ENCODE measurements at places on chromosomes 1 and 21.

- DNase-seq = no peak
Measured at GRCh38 chr21:43371786-43372185, 55.1 kb downstream of the SIK1 start.

DNA sequence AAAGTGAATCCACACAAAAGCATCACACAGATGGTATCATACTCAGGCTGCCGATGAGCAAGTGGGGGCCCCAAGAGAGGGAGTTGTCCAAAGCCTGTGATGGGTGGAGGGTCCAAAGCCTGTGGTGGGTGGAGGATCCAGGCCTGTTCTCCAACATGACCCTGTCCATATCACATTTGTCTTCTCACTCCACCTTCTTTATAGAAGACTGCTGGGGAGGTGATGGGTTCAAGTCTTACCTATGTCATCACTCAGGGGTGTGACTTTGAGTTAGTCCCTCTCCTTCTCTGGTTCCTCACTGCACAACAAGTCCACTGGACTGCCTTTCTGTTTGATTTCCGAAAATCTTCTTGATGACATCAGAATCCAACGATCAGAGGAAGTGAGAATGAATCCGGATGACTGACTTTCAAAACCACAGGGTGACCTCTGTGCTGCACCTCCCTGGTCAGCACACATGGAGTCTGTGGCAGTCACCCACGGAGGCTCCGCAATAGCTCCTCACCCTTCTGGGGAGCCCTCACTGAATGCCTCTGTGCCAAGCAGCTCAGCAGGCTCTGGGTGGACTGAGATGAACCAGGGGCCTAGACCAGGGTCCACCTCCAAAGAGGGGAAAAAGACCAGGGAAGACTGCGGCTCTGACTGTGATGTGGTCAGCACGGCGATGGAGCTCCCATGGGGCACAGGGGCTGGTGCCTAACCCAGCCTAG, 166.8 kb downstream of the HIVEP3 start:
- no peak for DNase-seq

DNA sequence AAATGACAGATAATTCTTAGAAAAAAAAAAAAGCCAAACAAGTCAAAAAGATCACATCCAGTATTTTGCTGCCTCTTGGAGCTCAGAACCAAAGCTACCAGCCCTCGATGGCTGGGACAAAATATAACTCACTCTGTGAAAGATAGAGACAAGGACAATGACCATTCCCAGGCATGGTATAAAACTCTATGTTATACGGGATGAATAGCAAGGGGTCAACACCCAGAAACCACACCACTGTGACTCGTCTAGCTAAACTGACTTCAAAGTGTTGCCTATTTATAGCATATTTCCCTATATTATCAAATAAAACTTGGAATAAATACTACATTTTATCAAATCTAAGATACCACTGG, 10.1 kb downstream of the TMEM63A start:
- DNase-seq = no peak

GRCh38 chr1:201954263-201955008, 867 bp upstream of the TIMM17A start:
- DNase-seq = peak; percentile 10

DNA sequence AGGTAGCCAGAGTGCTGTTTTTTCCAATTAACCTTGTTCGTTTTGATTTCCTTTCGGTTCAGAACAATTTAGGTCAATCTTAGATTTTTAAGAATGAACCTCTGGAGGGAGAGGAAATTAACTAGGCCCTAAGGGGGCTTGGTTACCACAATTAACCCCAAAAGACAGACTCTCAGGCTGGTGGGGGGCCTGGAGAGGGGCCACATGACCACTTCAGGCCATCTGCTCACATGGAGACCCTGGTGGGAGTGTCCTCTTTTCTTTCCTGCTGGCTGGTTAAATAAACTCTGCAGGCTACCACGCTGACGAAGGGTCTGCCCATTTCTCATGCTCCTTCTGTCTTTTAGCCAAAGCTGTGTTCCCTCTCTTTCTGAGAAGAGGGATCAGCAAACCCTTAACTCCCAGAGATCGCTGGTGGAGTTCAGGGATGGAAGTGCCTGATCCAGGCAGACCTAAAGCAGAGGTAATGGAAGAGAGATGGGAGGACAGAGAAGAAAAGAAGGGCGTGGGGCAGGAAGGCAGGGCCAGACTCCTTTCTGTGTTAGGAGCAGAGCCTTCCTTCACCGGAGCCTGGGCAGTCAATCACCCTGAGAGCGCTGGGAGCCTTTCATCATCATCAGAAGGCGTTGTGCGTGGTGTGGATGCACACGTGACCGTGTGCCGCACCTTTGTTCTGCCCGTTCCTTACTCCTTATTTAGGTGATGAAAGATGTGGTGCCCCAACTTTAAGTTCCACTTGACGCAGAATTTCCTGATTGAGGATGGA, 58.5 kb downstream of the KIF26B start:
- no peak for DNase-seq

DNA sequence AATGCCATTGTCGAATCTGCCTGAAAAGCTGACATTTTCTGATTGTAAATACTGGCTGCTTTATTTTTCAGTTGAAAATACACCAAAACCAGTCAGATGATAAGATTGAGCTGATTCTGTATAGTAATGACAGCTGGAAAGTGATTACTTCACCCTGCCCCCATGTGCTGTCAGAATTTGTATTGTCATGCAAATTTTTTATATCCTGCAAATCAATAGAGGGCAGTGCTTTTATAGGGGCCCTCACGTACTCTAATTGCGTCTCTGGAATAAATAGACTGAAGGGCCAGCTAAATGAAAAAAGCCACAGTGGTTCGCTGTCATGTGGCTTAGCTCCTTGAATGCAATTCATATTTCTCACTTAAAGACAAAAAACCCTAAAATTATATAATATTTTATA, 208.6 kb downstream of the LHX8 start:
- DNase-seq = no peak

DNA sequence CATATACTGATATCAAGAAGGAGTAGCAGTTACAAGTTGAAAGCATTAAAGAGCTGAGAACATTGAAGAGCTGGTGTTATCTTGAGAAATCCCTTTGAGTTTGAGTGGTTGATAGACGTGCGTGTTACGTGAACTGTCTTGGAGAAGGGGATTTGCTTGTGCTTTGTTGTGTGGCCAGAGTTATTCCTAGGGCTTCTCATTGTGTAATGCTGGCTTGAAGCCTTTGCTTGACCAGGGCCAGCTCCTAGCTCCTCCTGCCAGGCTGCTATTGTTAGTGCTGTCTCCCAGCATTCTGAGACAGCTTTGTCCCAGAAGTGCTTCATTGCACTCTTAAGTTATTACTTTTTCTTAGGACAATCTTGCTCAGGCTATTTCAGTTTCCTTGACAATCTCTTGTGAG, 116.2 kb upstream of the KCNK2 start:
- no peak for DNase-seq

DNA sequence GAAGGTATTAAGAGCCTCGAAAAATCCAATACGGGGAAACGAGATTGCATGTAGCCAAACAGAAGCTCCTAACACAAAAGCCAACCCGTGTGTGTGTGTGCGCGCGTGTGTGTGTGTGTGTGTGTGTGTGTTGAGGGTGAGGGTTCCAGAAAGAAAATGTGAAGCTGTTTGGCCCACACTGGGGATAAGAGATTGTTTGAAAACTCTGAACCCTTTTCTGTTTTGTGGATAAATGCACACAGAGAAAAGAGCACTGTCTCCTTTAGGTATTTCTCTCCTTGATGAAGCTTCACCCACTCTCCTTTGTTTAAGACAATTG, 1.9 kb downstream of the WLS start:
- no peak for DNase-seq

- no peak for DNase-seq
Measured at GRCh38 chr1:100767176-100767890, 47.8 kb downstream of the VCAM1 start.

GRCh38 chr1:145985502-145986439, 10.6 kb downstream of the TXNIP start:
- DNase-seq = no peak

DNA sequence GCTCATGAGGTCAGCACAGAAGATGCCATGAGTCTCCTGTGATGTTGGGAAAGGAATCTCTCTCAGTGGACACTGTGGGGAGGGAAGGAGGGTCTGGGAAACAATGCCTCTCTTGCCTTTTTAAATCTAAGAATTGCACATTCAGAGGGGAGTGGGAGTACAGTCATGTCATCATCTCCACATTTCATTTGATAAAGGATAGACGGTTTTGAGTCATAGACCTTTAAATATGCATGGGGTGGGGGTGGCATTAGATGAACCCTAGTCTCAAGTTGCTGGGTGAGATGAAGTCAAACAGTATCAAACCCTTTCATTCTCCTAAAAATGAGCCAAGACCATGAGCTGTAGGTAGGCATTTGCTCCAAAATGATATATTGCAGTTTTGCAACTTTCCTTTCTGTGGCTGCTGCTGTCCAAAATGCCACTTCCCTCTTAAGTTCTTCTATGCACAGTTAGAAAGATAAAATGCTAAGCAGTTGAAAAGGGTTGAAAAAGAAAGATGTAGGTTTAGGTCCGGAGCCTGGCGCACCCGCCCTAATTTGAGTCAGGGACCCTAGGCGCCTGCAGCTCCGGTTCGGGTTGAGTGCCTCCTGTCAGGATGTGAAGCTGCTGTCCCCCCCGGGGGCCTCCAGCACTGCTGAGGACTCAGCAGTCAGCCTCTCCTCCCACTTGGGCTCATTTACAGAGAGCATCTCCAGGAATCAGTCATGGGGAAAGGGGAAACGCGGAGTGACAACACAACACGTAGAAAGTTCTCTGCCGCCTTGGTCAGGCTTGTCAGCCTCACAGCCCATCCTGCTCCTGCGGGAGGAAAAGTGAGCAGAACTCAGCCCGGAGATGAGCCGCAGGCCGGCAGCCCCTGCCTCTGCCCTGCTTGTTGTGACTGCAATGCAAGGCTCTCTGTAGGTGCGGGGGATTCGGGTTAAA, 479.3 kb upstream of the RUNX1 start:
- DNase-seq = peak; percentile 23

GRCh38 chr1:67559222-67559700, 125.7 kb upstream of the GADD45A start:
- DNase-seq = no peak

DNA sequence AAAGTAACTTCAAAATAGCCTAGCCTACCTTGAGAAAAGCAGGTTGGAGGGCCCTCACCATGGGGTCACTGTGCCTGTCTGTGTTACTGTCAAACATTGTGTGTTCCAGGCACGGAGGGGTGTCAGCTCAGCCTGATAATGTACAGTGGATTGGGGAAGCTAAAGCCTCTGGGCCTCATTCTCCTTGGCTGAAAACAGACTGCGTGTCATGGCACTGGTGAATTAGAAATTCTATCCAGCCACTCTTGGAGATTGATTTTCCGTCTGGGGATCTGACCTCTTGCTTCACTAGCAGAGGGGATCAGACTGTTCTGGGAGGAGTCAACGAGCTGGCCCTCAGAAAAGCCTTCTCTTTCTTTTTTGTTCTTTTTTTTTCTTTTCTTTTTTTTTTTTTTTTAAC, 123.5 kb upstream of the HOOK1 start:
- DNase-seq = no peak

GRCh38 chr1:198927129-198927528, 288.3 kb downstream of the PTPRC start:
- no peak for DNase-seq

DNA sequence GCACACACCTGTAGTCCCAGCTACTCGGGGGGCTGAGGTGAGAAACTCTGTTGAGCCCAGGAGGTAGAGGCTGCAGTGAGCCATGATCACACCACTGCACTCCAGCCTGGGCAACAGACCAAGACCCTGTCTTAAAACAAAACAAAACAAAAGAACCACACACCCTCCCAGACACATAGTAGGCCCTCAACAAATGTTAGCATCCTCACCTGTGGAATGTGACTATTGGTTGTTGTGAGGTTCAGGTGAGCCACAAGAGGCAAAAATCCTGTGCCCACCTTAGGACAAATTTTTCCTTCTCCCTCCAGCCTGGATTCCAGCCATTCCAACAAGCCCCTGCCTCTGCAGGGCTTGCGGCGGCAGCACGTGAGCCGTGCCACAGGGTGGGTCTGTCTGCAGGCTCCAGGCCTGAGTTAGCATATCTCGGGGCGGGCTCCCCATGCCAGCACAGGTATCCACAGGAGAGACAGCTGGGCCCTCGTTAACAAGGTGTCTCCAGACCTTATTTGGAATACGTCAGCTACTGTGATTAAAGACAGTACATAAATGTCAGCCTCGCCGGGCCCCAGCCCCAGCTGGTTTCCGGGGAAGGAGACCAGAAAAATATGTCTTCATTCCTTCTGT, 17.4 kb downstream of the C1QB start:
- DNase-seq = no peak

DNA sequence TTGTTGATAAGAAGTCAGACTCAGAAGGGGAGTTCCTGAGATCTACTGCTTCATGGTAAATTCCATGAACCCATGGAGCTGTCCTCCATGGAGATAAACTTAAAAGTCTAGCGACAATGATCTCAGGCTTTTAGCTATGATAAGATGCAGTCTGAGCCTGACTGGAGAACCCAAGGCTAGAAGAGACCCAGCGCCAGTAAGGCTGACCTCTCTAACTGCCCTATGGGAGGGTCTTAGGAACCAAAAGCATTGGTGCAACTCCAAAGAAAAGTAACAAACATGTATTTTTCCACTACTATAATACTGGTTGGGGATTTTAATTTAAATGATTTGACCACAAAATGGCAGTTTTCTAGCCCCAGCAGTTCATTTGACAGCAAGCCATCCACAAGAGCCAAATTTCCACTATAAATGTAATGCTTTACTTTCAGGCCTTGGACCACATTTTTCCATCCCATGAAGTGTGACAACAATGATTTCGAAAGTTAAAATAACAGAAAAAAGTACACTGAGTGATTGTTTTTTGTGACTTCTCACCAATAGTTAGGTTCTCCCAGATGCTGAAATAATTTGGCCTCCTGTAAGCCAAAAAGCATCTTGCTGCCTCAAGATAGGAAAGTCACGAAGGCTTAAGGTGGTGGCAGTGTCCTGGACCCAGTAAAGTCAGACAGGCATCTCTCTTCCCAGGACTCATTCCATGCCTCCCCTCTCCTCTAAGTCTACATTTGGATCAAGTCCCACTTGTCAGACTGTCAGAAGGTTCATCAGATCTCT, 43.1 kb upstream of the EXOSC10 start:
- DNase-seq = no peak

DNA sequence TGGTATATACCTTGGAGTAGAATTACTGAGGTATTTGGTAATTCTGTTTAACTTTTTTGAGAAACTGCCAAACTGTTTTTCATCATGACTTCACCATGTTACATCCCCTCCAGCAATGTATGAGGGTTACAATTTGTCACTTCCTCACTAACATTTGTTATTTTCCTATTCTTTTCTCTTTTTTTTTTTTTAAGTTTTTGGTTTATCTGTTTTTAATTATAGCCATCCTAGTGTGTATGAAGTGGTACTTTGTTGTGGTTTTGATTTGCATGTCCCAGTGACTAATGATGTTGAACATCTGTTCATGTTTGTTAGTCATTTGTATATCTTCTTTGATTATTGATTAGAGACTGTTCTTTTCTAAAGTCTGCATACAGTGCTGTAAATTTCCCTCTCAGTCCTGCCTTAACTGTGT, 147.3 kb downstream of the HS2ST1 start:
- no peak for DNase-seq

- DNase-seq = no peak
Measured at GRCh38 chr1:51432146-51432545, 86.9 kb downstream of the EPS15 start.

All from stimulated activated CD4-positive, alpha-beta T cell treated with anti-CD3 and anti-CD28 coated beads, Interleukin-12 subunit alpha, Interleukin-12 subunit beta, amount 100 ng/mL, for 48 hours (primary cell).